Amniotic epithelial cell (primary cell): ENCODE measurements at places on chromosomes 13 and 19.

DNA sequence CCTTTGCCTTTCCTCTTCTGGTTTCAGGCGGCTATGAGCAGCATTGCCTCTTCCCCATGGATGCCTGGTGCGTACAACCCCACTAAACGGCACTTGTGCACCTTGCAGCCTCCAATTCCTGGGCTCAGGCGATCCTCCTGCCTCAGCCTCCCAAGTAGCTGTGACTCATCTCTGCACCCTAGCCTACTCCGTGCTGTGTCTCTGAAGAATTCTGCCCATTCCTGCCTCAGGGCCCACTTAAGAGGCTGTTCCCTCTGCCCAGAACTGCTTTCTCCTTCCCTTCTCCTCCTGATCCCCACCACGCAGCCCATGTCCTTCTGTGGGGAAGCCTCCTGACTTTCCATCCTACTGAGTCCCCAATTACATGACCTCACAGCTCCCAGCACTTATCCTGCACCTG is 142.2 kb upstream of the ZNF507 start:
- DNase-seq = no peak

- peak; percentile 14 for DNase-seq
Observed at GRCh38 chr19:7199613-7200533, 94.3 kb downstream of the INSR start.

DNA sequence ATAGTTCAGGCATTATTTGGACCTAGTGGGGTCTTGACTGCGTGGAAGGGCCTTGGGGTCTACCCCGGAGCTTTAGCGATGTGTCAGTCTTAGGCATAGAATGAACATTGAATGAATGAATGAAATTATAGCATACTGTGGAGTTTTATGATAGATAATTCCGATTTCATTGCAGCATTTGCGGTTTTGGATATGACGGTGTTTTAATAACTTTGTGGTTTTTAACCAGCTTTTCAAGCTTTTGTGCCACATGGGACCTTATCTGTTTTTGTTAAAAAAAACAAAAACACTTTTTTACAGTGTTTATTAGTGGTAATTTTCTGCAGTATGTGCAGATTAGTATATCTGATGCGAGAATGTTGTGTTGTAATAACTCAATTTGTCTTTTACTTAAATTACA is 696 bp downstream of the NUP58 start:
- DNase-seq = peak; percentile 28

GRCh38 chr13:111161601-111162600 is 46.8 kb downstream of the ARHGEF7 start:
- DNase-seq = no peak
